ENCODE measurements at places on chromosomes 4 and X. TPM values are rescaled to one million over a fixed set of nuclear protein-coding genes. Genes with fewer than 3 reads are reported as not detected.

GRCh38 chr4:112975567-112976355 is 73.7 kb upstream of the ANK2 start:
- DNase-seq = no peak

DNA sequence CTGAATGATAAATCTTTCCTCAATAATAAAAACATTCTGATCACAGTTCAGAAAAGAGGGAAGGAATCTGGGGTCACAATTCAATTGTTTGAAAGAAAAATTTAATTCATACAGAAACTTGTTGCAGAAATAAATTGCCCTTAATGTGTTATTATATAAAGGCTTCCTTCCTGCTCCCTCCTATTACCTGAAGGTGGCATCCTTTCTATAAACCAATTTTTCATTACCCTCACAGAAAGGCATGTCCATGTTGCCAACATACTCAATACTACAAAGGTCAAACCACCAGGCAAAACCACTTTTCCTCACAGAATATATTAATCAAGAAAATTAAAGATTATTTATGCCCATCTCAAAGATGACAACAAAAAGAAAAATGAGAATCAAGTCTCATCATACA is 194.3 kb upstream of the CT83 start:
- DNase-seq = no peak

DNA sequence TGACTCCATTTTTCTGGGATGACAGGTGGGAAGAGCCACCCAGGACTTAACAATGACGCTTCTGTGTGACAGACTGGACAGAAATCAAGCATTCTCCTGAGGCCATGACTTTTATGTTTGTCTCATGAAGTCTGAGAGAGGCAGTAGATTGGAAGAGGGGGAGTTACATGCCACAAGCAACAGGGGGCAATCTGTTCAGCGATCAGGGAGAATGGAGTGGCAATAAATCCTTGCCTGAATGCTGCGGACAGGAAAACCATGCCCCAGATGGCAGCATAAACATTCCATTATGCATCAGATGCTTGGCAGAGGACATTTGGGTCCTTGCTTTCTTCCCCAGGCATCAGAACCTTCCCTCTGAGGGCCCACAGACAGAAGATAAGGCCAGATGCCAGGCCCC is 312.4 kb upstream of the DIPK2B start:
- no peak for DNase-seq

- DNase-seq = no peak
Measured at GRCh38 chr4:11441194-11441556, 12.5 kb upstream of the HS3ST1 start.

DNA sequence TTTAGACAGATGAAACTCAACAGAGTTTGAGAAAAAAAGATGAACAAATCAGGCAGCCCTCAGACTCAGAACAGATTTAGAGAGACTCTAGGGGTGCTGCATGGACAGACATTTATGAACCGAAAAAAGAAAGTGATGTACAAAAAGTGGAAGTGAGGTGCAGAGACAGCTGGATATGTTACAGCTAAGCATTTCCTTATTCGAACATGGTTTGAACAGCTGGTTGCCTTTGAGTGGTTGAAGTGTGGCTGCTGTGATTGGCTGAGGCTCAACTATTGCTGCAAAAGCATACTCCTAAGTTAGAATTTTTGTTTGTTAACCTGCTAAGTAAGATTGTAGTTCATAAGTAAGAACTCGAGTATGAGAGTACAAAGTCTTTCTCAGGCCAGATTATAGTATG is 331.5 kb upstream of the PABPC4L start:
- no peak for DNase-seq

STBD1 gene
- total RNA-seq = 37.6 TPM

- no peak for DNase-seq
Measured at GRCh38 chr4:22019676-22020075, 71.1 kb upstream of the KCNIP4 start.

SPARCL1 gene
- 202 TPM for total RNA-seq

DNA sequence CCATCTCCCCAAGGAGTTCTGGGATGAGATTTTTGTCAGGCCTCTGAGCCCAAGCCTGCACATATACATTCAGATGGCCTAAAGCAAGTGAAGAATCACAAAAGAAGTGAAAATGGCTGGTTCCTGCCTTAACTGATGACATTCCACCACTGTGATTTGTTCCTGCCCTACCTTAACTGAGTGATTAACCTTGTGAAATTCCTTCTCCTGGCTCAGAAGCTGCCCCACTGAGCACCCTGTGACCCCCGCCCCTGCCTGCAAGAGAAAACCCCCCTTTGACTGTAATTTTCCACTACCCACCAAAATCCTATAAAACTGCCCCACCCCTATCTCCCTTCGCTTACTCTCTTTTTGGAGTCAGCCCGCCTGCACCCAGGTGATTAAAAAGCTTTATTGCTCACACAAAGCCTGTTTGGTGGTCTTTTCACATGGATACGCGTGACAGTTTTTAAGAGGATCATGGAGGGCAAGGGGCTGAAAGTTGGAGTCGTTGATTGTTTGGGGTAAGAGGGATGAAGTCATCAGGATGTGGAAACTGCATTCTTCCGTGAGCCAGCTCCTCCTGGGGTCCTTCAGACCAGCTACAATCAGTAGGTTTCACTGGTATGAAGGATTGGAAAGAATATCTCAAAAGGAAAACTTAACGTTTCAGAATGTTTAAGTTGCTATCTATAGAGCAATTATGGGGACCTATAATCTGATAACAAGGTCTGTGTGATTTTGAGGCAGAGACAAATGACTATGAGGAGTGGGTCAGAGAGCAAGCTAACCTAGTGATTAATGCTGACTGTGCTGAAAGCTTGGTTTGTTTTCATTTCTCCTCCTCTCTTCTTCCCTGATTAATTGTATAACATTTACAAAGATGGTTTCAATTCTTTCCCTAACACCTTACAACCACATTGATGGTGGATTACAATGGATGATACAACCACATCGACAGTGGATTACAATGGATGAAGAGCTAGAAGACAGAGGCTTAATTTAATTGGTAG is 28.6 kb upstream of the MAGEA11 start:
- no peak for DNase-seq

DNA sequence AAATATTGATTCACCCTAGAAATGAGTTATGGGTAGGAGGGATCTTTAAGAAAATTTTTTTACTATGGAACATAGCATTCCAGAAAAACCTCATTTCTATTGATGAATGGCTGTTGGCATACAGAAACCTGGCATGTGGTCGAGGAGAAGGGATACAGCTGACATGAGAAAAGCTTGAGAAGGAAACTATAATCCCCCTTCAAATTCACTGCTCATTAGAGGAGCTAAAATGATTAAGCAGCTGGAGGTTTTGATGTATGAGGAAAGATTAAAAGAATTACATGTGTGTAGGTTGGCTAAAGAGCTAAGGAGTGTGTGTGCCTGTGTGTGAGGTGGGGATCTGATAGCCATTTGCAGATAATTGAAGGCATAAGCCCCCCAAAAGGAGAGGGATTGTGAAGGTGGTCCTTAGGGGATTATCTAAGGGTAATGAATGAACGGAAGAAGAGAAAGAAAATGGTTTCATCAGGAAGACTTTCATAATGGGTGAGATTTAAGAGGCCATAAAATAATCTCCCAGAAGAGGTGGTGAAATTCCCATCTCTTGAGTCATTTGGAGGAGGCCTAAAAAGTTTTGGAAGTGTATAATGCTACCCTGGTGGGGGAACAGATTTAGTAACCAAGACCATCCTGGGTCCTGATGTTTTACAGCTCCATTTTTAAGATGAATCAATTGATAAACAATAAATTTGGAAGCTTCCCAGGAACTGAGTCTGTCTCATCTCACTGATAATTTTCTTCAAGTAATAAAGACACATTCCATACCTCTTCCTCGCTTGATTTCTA is 272.0 kb upstream of the HAND2 start:
- no peak for DNase-seq

ARHGEF38 gene
- total RNA-seq = not detected

DNA sequence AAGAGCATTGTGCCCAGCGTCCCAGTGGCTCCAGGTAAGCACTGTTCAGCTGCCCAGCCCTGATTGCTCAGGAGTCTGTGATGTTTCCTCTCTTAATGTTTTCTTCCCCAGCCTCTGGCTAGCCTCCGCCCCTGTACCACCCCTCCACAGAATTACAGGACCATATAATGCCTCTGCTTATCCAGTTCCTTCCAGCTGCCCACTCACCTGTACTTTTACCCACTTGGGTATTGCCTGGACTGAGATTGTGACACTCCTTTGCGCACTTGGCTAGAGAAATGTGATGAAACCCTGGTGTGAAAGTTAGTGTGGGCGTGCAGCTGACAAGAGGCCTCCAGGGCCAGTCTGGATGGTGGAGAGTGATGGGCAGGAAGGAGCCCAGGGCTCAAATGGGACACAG is at the start of gene AWAT2:
Gene AWAT2 (minus strand): TSS at position 14 of the 400 bp plus-strand sequence. CDS start 6 bp downstream, at position 8.
- DNase-seq = no peak

GRCh38 chr4:57633212-57633859 is 523.2 kb upstream of the IGFBP7 start:
- no peak for DNase-seq

NEXMIF gene
- 0.13 TPM for total RNA-seq

- DNase-seq = no peak
Measured at GRCh38 chr4:162683659-162684370, 482.9 kb downstream of the NAF1 start.

GRCh38 chr4:183082053-183082452 is 17.0 kb upstream of the WWC2 start:
- DNase-seq = no peak

- no peak for DNase-seq
Measured at GRCh38 chr4:7103607-7104365, 35.9 kb upstream of the GRPEL1 start.

DNA sequence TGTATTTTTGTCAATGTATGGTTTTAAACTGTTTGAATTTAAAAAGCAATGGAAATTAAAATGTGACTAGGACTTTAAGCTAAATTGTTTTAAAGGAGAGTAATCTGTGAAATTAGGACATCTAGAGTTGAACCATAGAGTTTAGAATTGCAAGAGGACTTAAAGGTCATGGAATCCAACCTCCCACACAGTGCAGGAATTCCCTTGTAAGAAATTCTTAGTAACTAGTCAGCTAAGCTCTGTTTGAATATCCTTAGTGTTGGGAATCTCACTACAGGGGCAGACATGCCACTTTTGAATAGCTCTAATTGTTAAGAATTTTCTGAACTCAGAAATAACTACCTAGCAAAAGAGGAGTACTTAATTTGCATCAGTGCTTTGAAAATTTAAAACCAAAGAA is 292.9 kb downstream of the IL1RAPL1 start:
- DNase-seq = no peak

GLRA2 gene
- total RNA-seq = not detected

- DNase-seq = no peak
Measured at GRCh38 chrX:11781734-11782370, 23.8 kb downstream of the MSL3 start.

GRCh38 chrX:129599996-129600395 is 54.8 kb downstream of the APLN start:
- DNase-seq = no peak

DNA sequence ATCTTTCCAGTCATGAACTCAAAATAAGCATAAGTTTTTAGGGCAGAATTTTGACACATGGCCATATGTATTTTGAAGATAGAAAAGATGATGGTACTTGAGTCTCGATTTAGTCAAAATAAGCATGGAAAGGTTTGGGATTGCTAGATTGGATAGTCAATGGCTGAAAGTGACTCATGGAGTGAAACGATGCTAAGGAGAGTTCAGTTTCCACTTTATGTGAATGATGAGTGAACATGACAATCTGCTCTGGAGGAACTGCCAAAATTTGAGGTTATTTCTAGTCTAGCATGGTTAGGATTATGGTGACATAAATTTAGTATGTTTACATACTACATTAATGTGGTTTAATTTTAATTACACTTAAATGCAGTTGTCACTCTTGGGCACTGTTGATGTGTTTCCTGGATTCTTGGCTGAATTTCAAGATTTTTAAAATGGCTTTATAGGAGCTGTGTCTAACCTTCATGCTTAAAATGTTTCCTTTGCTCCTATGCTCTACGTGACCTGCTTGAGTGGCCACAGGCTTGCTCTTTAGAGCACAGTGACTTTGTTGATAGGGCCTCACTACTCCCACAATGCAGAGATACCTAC is 17.1 kb downstream of the DDX3X start:
- DNase-seq = no peak

CTAG1A gene
- total RNA-seq = not detected

SPIN4 gene
- total RNA-seq = 1.6 TPM

GRCh38 chrX:54093159-54093558 is 48.9 kb upstream of the PHF8 start:
- DNase-seq = no peak

SULT1B1 gene
- total RNA-seq = 0.59 TPM

DNA sequence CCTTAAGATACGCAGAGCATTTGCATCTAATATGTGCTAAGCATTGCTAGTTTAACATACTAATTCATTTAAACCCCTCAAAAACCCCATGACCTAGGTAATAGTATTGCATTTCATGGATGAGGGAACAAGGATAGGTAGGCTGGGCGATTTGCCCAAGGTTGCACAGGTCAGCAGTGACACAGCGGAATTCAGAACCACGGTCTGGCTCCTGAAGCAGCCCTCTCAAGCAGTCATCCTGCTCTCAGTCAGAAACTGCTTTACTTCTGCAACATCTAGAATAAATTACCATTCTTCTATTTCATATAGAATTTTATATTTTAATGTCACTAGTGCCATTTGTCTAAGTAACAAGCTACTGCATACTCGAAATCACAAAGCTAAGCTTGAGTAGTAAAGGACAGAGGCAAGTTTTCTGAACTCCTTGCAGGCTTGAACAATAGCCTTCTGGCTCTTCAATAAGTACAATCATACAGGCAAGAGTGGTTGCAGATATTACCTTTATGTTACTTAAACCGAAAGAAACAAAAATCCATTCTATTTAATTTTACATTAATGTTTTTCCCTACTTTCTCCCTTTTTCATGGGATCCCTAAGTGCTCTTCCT is 555 bp upstream of the SPP1 start:
- DNase-seq = no peak

DNA sequence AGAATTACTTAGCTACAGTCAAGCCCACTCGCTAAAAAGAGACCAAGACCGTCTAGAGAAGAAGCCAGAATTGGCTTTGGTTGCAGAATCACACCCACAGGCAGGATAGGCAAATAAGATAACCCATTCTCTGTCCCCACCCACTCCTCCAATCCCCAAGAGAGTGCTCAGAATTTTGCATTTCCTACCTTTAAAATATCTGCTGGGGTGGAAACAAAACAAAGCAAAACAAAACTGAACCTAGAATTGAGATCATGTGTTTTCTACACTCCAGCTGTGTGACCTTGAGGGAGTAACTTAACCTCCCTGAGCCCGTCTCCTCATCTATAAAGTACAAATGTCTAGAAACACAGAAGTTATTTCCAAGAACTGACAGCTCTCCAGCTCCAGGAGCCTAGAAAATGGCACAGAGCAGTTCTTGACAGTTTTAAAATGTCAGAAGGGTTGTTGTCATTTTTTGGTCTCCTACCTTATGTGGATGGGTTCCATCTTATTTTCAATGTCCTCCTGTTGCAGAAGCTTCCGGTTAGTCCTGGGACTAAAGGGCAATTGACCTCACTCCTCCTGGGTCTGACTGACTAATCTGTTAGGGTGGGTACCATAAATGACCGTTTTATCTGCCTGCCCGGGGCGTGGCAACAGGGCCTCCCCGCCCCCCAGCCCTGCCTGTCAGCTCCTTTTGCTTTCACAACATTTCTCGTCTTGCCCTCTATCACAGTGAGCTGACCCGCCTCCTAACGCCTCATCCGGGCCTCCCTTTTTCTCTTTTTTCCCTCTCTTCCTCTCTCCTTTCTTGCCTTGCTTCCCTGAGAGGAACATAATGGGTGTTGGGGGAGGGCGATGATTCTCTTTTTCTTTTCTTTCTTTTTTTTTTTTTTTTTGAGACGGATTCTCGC is 114.0 kb downstream of the RBM47 start:
- no peak for DNase-seq

Data from cardiac septum (tissue), 1 donor.